Tracheal epithelial cell (primary cell): ENCODE measurements at places on chromosomes 6 and 20. TPM values are rescaled to one million over a fixed set of nuclear protein-coding genes. Genes with fewer than 3 reads are reported as not detected.

The C6orf163 gene
- 1.4 TPM in 1 of 2 replicates, not detected in the other for total RNA-seq

The HLA-DRA gene
- not detected in 2 replicates for total RNA-seq

The FOXQ1 gene
- 2.2 and 8.1 TPM in 2 replicates for total RNA-seq

The SGK2 gene
- total RNA-seq = 0.21 and 1.4 TPM in 2 replicates

The DEFB132 gene
- total RNA-seq = not detected in 2 replicates

The FAM209B gene
- not detected in 2 replicates for total RNA-seq

The MOCS1 gene
- 2.3 and 5.8 TPM in 2 replicates for total RNA-seq

The SLX4IP gene
- 3.4 and 4.5 TPM in 2 replicates for total RNA-seq

The TREM1 gene
- total RNA-seq = 0.72 TPM in 1 of 2 replicates, not detected in the other

The HUS1B gene
- total RNA-seq = 0.85 and 1.2 TPM in 2 replicates

The TOX2 gene
- not detected in 2 replicates for total RNA-seq

The SIM1 gene
- 0.72 TPM in 1 of 2 replicates, not detected in the other for total RNA-seq

The EEF1A2 gene
- total RNA-seq = 0.43 and 0.96 TPM in 2 replicates

The ELOVL4 gene
- 8.7 and 10.4 TPM in 2 replicates for total RNA-seq

The RIPPLY2 gene
- 1.4 TPM in 1 of 2 replicates, not detected in the other for total RNA-seq

The BMP2 gene
- total RNA-seq = 12.6 and 25.5 TPM in 2 replicates

The FBXO30 gene
- total RNA-seq = 5.8 and 6.0 TPM in 2 replicates

The HMGCLL1 gene
- total RNA-seq = 0.48 TPM in 1 of 2 replicates, not detected in the other

The NAPB gene
- total RNA-seq = 5.1 and 6.4 TPM in 2 replicates

The HMGN4 gene
- 85.3 and 103 TPM in 2 replicates for total RNA-seq

The SLC16A10 gene
- total RNA-seq = not detected in 2 replicates

The TFAP2B gene
- under 0.01 TPM in 1 of 2 replicates, not detected in the other for total RNA-seq

The TENT5A gene
- 5.5 and 9.4 TPM in 2 replicates for total RNA-seq

The TRIM10 gene
- not detected in 2 replicates for total RNA-seq

The FAM217A gene
- total RNA-seq = not detected in 2 replicates

The HLA-DOA gene
- 0.24 TPM in 1 of 2 replicates, not detected in the other for total RNA-seq

The ULBP3 gene
- 4.0 and 18.3 TPM in 2 replicates for total RNA-seq

The LHFPL5 gene
- not detected in 2 replicates for total RNA-seq

The GGTLC1 gene
- total RNA-seq = not detected in 2 replicates

The SOX4 gene
- total RNA-seq = 24.1 and 111 TPM in 2 replicates

The AKAP7 gene
- 0.85 and 2.2 TPM in 2 replicates for total RNA-seq

The PRL gene
- total RNA-seq = not detected in 2 replicates

The RPS10 gene
- total RNA-seq = 4,851 and 7,268 TPM in 2 replicates
